NK-92 treated with Interleukin-12 subunit alpha and Interleukin-12 subunit beta, amount 100 ng/mL, for 24 hours (cell line): ENCODE measurements at places on chromosomes 12 and 14.

GRCh38 chr12:114447274-114447716 lies 41.4 kb upstream of the TBX5 start:
- DNase-seq: no peak

- no peak for DNase-seq
Observed at GRCh38 chr14:76904740-76905569, 78.7 kb downstream of the LRRC74A start.

DNA sequence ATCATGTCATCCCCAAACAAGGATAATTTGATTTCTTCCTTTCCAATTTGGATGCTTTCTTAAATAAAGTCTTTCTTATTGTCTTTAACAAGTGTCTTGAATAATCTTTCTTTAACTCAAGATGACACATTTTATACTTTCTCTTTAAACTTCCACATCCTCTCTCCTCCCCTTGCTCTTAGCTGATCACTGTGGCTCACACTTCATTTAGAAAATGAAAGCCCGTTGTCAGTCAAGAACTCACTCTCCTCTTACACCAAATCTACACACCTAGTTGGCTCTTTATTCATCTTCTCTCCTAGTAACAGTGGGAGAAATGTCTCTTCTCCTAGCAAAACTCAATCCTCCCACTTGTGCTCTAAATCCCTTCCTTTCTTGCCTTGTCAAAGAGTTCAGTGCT lies 10.4 kb upstream of the RMST start:
- no peak for DNase-seq

GRCh38 chr12:124217508-124218242 lies 77.2 kb upstream of the RFLNA start:
- DNase-seq: no peak

DNA sequence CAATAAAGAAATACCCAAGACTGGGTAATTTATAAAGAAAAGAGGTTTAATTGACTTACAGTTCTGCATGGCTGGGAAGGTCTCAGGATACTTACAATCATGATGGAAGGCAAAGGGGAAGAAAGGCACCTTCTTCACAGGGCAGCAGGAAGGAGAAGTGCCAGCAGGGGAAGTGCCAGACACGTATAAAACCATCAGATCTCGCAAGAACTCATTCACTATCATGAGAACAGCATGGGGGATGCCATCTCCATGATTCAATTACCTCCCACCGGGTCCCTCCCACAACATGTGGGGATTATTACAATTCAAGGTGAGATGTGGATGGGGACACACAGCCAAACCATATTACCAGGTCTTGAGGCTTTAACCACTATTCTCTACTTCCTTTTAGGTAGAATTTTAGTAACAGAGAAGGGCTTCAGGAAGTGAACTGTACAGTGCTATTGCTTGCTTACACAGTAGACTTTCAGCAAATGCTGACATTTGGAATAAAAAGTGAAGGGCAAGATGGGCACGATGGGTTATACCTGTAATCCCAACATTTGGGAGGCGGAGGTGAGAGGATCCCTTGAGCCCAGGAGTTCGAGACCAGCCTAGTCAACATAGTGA lies 40.8 kb upstream of the OR4E1 start:
- no peak for DNase-seq

- no peak for DNase-seq
Observed at GRCh38 chr14:97315790-97316189, 518.6 kb downstream of the VRK1 start.

DNA sequence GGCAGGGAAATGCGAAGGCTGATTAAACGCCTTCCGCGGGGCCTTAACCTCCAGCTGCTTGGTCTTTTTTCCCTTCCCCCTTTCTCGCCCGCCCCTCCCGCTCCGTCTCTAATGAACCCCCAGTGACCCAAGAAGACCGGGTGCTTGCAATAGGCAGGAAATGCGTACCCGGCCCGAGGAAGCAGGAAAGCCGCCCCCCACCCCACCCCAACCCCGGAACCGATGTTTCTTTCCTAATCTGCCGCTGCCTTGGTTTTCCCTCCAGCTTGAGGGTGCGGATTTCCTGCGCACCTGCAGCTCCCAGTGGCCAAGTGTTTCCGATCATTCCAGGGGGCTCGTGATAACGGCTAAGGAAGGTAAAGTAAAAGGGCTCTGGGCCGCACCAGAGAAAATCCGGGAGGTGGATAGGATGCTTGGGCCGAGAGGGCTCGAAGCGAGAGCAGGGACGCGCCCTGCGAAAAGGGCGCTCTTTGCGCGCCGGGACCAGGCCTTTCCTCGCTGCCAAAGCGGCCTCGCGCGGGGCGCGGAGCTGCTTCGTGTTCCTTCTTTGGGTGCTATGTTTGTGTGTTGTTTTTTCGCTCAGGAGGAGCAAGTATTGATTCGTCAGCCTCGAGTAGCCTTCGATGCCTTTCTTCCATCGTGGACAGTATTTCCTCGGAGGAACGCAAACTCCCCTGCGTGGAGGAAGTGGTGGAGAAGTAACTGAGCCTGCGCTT lies 983 bp downstream of the MYF6 start:
- no peak for DNase-seq

DNA sequence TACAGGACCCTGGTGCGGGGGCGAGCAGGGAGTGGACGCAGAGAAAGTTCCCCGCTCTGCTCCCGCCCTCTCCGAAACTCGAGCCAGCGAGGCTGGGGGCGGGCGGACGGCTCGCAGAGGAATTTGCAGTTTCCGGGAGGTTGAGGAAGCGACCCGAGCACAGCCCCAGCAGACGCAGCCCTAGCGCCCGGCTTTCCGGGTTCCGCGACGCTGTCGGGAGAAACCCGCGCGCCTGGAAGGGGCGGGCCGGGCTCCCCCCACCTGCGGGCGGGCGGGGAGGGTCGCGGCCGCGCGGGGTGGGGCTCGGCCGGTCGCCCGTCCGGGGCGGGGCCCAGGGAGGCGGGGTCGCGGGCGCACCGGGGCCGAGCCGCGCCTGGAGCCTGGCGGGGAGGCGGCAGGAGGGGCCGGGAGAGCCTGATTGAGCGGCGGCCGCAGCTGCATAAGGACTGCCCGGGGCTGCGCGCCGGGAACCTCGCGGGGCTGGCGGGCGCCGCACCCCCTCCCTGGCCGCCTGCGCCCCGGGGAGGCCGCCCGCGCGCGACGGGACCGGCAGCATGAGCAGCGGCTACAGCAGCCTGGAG lies at the start of gene RASSF3:
Gene RASSF3 (plus strand): TSS at position 417 of the 581 bp plus-strand sequence. CDS start 138 bp downstream, at position 555.
- DNase-seq: peak; percentile 61

DNA sequence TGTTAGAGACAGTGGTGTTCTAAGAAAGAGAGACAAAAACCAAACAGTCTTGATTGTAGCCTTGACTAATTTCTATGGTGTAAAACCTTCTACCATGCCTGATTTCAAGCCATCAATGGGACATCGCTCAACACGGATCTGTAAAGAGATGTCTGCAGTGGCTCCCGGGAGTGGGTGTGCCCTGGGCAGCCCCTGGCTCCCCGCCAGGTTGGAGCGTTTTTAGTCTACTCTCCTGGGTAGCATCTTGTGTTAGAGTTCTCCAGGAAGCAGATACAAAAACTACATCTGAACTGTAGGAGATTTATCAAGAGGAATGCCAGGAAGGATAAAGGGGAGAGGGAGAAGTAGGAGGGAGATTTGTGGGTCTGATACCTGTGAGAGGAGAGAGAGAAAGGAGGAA lies 1212.9 kb downstream of the BCL11B start:
- no peak for DNase-seq

DNA sequence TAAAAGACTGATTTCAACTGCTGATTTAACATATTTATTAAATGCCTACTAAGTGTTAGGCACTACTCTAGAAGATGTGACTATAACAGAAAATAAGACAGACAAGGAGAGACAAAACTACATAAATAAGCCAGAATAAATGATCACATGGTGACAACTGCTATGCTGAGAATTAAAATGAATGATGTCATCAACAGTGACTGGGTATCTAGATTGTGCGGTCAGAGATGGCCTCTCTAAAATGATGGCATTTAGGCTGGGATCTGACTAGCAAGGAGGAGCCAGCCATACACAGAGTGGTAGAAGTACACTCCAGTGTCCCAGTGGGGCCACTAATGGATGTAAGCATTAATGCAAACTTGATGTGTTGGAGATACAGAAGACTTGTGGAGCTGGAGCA lies 37.6 kb upstream of the SOX5 start:
- no peak for DNase-seq

DNA sequence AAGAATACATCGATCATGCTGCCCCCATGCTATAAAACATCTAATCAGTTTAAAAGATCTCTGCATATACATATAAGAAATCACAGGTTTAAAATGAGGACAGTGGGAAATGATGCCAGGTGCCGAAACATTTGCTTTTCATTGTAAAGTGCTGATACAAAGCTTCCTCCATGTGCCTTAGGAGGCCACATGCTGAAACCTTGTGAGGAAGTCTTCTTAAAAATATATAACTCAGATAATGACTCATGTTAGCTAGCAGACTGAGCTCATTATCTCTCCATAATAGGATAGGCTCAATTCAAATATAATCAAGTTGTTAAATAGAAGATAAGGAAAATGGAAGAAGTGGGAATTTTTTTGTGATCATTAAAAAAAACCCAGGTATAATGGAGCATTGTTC lies 65.9 kb downstream of the RFX4 start:
- DNase-seq: no peak

DNA sequence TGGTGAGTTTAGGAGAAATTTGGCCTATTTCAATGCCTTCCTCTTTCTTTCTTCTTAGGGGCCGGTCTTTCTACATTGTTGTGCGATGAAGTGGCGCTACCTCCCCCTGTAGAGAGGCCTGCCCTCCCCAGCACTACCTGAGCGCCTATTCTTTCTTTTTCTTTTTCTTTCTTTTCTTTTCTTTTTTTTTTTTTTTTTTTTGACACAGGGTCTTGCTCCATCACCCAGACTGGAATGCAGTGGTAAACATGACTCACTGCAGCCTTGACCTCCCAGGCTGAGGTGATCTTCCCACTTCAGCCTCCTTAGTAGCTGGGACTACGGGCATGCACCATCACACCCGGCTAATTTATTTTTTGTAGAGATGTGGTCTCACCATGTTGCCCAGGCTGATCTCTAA lies 136.1 kb upstream of the MAX start:
- DNase-seq: no peak

DNA sequence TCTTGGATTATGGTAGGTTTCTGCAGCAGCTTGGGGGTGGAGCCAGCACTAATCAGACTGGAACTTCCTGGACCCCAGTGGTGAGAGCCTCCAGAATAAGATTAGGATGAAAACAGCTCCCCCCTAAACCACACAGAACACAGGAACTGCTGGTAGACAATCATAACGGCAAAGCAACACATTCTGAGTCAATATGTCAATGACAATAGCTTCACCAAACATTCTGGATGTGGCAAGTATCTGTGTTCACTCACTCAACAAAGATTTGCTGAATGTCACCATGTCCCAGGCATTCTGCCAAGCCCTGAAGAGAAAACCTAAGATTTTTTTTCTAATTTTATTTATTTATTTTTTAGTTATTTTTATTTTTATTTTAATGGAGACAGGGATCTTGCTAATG lies 65.2 kb downstream of the LRRC74A start:
- DNase-seq: no peak

- no peak for DNase-seq
Observed at GRCh38 chr14:41668356-41668755, 61.7 kb downstream of the LRFN5 start.

DNA sequence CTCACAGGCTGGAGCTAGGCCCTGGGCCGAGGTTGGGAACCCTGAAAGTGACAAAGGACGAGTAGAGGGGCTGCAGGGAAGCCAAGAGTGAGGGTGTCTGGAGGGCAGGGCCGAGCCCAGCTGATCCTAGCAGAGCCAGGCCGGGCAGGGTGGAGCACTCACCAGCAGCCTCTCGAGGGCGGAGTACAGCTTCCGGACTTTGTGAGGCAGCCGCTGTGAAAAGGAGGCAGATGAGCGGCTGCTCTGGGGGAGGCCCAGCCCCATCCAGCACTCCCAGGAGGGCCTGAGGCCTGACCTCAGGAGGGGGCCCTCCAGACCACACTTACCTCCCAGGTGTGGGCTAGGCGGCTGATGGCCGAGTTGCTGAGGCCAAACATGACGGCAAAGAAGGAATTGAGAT lies 14.7 kb upstream of the ENDOU start:
- DNase-seq: no peak
